ENCODE measurements at places on chromosomes 1 and 21.

- DNase-seq, result no peak
Observed at GRCh38 chr1:119731741-119732430, 20.2 kb downstream of the PHGDH start.

DNA sequence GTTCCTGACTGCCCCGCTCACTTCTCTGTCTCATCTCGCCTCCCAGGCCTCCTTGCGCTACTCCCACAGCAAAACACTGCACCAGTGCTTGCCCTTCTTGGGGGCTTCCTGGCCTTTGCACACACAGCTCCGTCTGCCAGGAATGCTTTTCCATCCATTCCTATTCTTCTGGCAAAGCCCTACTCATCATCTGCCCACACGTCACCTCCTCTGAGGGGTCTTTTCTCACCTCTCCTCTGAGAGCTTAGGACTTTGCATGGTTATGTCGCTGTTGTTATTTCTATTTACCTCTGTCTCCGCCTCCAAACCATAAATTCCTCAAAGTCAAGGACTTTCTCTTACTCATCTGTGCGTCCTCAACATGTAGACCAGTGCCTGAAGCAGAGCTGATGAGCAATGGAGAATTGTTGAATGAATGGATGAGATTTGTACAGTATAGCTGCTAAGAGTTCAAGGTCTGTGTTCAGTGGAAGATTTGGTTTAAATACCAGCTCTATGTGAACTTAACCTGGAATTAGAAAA lies 26.4 kb upstream of the BTG2 start:
- no peak for DNase-seq

- no peak for DNase-seq
Observed at GRCh38 chr1:183023601-183024316, 539 bp downstream of the LAMC1 start.

DNA sequence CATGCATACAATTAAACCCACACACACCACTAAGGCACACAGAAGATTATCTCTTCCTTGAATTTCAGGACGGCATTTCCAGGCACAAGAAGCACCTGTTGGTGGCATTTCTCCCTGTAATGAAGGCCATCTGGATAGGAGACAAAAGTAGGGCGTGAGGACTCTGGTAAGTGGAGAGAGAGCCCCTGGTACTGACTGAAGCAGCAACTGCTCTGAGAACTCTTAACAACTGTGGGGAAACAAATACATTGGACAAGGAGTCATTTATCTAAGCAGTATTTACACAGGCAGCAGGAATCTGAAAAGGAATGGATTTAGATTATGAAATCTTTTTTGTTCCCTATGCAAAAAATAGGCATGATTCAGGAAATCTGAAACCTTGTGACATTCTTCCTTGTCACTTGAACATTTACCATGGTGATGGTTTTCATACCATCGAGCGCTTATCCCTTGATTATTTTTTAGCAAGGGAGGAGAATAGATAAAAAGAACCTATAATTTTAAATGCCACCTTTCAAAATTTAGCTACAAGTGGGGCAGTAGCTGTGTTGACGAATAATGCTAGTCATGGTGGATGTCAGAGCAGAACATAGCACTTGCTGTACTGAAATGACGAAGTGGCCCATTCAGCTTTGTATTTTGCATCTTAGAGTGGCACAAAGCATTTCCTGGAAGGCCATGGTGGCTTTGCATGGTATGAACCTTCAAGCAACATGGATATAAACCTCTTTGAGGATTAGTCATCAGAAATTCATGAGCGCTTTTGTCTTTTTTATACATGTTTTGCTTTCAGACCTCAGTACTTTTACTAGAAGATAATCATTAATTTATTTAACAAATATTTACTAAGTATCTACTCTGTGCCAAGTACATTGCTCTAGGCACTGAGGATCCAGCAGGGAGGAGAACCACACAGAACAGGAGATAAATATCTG lies 362.0 kb downstream of the ADGRL2 start:
- DNase-seq, result no peak

GRCh38 chr1:11526071-11526895 lies 47.3 kb downstream of the DISP3 start:
- no peak for DNase-seq

DNA sequence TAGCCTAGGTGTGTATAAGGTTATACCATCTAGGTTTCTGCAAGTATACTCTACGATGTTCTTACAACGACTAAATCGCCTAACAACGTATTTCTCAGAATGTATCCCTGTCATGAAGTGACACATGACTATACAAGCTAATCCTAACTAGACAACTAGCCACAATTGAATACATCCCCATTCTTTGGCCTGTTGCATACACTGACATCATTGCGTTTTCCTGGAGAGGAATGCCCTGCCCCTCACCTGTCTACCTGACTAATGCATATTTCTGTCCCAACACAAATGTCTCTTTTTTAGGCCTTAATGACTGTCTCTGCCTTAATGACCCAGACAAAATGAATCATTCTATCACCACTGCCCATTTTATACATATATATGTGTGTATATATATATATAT lies 8.5 kb upstream of the NFIA start:
- no peak for DNase-seq

DNA sequence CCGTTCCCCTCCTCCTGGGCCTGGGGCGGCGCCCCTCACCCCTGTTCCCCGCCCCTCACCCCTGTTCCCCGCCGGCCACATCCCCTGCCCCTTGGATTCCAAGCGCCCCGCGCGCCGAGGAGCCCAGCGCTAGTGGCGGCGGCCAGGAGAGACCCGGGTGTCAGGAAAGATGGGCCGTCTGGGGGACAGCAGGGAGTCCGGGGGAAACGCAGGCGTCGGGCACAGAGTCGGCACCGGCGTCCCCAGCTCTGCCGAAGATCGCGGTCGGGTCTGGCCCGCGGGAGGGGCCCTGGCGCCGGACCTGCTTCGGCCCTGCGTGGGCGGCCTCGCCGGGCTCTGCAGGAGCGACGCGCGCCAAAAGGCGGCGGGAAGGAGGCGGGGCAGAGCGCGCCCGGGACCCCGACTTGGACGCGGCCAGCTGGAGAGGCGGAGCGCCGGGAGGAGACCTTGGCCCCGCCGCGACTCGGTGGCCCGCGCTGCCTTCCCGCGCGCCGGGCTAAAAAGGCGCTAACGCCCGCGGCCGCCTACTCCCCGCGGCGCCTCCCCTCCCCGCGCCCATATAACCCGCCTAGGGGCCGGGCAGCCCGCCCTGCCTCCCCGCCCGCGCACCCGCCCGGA lies at the start of gene TP73:
Gene TP73 (plus strand): TSS at position 587 of the 618 bp plus-strand sequence. CDS start 29,850 bp downstream, outside the sequence.
- no peak for DNase-seq

GRCh38 chr1:156320560-156320959 lies 17.5 kb downstream of the CCT3 start:
- DNase-seq, result no peak

DNA sequence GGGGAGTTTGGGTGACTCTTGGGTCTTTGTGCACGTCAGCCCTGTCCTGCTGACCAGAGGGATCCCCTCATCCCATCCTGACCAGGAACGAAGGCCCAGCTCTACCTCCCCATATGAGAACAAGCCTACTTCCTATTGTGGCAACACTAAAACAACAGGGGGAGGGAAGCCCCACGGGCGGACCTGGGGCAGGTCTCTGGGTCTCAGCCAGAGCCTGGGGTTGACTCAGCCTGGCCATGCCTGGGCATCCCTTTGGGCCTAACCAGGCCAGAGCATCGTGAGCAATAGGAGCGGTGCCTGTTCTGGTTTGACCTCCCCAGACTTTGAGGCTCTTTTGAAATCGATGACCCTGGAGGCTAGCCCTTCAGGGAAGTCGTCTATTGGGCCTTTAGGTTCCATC lies 16.8 kb downstream of the RPS6KA1 start:
- no peak for DNase-seq

DNA sequence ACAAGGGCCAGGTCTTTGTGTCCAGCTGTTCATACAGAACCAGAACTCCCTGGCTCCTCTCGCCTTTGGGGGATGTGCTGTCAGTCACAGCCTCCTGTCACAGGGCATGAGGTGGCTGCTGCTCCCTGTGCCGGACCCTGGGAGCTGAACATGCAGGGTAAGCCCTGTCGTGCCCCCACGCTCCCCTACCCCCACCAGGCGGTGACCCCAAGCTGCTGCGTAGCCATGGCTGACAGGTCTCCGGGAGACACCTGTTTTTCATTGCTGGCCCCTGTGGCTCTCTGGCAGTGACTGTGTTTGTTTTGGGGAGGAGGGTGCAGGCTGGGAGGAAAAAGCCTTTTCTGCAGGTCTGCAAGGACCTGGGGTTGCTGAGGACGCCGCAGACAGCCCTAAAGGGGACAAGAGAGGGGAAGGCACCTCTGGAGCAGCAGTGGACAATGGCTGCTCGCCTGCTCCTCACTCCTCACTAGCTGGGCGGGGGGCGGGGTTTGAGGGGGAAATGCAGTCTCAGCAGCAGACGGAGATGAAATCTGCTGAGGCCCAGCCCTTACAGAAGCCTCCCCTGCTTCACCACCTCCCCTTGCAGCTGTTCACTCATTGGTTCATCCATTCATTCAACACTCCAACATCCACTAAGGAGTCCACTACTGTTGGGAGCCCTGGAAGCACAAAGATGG lies 81.4 kb downstream of the TRABD2B start:
- DNase-seq, result no peak

DNA sequence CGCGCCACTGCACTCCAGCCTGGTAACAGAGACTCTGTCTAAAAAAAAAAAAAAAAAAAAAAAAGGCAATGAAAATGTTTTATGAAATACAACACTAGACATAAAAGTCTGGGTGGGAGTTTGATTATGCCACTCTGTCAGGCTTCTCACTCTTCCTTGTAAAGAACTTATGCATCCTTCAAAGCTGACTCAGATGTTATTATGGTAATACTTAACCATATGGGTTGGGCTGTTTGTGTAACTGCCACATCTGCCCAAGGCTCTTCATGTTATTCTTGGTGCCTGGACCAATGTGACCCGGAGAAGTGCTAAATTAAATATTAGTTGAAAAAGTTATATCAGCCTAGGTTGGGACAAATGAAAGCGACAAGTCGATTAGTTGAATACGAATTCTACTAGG lies 23.8 kb downstream of the FAM89A start:
- no peak for DNase-seq

DNA sequence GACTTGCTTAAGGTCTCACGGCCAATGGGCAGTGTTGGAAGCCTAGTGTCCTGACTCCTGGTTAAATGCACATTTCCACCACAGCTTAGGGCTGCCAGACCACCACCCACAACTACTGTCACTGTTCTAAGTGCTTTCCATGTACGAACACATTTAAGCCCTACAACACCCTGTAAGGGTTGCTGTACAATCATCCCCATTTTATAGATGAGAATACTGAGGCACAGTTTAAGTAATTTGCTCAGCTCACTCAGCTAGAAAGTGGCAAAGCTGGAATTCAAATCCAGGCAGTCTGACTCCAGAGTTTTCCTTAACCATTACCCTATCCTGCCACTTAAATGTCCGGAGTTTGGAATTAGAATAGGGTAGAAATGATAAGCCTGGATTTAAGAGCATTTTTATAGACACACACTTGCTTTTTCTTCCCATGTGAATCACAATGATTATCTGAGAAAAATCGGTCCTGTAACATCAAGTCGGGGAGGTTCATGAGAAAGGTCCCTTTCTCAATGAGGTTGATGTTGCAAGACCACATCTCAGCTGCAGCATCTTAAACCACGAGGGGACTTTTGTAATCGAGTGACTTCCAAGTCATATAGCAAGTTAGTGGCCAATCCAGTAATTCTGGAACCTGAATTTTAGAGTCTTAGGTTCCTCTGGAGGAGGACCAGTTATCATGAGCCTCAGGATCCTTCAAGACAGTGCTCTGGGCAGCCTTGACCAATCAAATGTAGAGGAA lies 8.6 kb downstream of the E2F2 start:
- DNase-seq, result no peak

DNA sequence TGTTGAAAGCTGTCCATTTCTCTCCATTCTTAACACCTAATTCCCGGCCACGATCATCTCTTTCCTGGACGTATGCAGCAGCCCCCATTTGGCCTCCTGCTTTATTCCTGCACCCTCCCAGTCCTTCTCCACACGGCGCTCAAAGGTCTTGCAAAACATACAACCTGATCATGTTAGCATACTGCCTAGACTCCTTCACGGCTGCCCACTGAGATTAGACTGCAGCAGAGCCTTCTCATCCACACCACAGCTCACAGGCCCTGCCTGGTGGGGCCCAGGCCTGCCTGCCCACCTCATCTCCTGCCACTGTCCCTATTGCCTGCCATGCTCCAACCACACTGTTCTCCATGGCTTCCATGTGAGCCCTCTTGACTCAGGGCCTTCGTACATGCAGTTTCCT lies 2.7 kb downstream of the GOLT1A start:
- DNase-seq, result no peak

- no peak for DNase-seq
Observed at GRCh38 chr1:244084763-244085162, 33.7 kb downstream of the ZBTB18 start.

GRCh38 chr1:246508897-246509688 lies 2.0 kb upstream of the SMYD3 start:
- no peak for DNase-seq

- no peak for DNase-seq
Observed at GRCh38 chr1:29356663-29357062, 120.3 kb downstream of the PTPRU start.

- DNase-seq, result no peak
Observed at GRCh38 chr1:44693159-44693558, 18.6 kb downstream of the ARMH1 start.

DNA sequence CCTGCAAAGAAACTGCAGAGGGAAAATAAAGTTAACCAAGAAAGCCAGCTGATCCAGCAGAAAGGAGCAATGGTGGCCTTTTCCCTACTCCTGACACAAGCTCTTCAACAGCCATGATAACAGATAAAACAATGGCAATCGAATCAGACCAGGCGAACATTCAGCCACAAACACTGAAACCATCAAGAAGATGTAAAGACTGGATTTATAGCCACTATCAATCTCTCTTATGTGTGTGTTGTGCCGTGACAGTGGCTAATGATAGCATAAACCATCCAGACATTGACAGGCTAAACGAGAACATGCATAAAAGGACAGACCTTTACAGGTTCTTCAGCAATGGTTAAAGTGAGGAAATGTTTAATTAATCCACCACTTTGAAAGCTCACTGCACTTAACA lies 78.1 kb upstream of the RAB4A start:
- no peak for DNase-seq

DNA sequence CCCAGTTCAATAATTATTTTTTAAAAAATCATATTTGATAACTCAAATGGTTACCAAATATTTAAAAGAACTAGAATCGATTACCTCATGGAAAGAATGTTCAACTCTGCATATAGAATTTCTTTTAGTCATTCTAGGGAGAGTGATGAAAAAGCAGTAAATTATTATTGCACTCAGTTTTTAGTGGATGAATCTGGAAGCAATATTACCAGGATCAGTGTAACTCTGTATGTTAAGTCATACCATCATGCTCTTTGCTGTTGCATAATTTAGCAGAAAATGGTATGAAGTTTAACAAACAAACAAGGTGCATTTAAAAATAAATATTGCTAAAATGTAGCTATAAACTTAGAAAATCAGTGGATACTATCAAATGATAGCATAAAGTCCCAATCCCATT lies 46.1 kb upstream of the ARHGAP29 start:
- no peak for DNase-seq
